ENCODE measurements at places on chromosomes 13 and 19.

DNA sequence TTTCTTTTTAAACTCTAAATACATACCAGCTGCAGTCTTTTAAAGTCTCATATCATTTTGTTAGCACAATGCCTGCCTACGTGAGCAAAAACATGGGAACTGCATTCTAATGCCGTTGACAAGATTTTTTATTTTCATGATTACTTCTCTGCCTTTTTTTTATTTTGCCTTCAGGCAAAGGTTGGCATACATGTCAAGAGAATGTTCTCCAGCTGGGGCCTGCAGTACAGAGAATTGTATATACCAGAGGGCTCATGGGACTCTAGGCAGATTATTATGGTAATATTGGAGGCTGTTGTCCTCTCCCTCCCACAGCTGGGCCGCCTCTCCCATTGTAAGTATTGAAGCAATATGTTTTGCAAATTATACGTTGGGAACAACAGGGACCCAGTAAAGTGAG, 53.9 kb upstream of the OBI1 start:
- H3K4me3 ChIP-seq: no peak overlapping the region
- H3K27ac ChIP-seq: no peak overlapping the region
- H3K4me1 ChIP-seq: no peaks in the 10 kb centered on the region
- H3K36me3 ChIP-seq: no peaks in the 10 kb centered on the region
- H3K27me3 ChIP-seq: no peaks in the 10 kb centered on the region

GRCh38 chr13:88656751-88657150, 985.6 kb downstream of the SLITRK5 start:
- DNase-seq: no peak
- H3K4me1 ChIP-seq: no peaks in the 10 kb centered on the region
- no peaks in the 10 kb centered on the region for H3K36me3 ChIP-seq
- H3K4me3 ChIP-seq: no peak overlapping the region
- no peak overlapping the region for H3K27ac ChIP-seq
- H3K27me3 ChIP-seq: no peaks in the 10 kb centered on the region

DNA sequence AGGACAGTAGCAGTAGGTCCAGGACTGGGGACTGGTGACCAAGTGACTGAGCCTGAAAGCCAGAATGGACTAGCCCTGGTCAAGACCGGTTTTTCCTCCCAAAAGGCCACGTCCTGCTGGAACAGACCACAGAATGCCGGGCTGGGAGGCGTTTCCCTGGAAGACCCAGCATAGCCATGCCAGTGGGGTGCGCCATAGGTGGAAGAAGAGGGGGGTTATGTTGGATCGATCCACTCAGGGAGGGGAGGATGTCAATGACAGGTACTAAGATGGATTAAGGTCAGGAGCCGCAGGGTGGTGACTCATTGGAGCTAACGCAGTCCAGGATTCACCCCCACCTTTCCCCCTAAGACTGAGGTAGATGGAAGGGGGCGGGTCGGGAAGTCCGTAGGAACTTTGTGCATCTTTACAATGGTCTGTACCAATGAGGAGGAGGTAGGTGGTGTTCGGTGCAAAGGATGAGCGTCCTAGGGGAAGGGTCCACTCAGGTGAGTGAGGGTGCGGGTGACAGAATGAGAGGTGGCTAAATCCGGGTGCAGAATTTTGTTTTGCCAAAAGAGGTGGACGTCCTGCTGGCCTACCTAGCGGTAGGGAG, 21.0 kb downstream of the VASP start:
- no peak for DNase-seq
- H3K4me3 ChIP-seq: no peak overlapping the region
- H3K36me3 ChIP-seq: peaks cover 32% of the 10 kb centered on the region
- H3K27me3 ChIP-seq: no peaks in the 10 kb centered on the region
- H3K27ac ChIP-seq: no peak overlapping the region

- no peaks in the 10 kb centered on the region for H3K4me1 ChIP-seq
- no peak for DNase-seq
- H3K27me3 ChIP-seq: peaks cover 9% of the 10 kb centered on the region
- H3K4me3 ChIP-seq: no peak overlapping the region
- no peaks in the 10 kb centered on the region for H3K36me3 ChIP-seq
Measured at GRCh38 chr13:38687246-38688229, 661 bp downstream of the FREM2 start.

- no peaks in the 10 kb centered on the region for H3K27me3 ChIP-seq
- H3K4me1 ChIP-seq: no peaks in the 10 kb centered on the region
- DNase-seq: no peak
- H3K4me3 ChIP-seq: no peak overlapping the region
- no peaks in the 10 kb centered on the region for H3K36me3 ChIP-seq
Measured at GRCh38 chr13:83190020-83190419, 692.3 kb downstream of the SLITRK1 start.

- no peaks in the 10 kb centered on the region for H3K27me3 ChIP-seq
- no peak overlapping the region for H3K4me3 ChIP-seq
- no peaks in the 10 kb centered on the region for H3K4me1 ChIP-seq
Measured at GRCh38 chr13:71309905-71310304, 557.1 kb downstream of the DACH1 start.

DNA sequence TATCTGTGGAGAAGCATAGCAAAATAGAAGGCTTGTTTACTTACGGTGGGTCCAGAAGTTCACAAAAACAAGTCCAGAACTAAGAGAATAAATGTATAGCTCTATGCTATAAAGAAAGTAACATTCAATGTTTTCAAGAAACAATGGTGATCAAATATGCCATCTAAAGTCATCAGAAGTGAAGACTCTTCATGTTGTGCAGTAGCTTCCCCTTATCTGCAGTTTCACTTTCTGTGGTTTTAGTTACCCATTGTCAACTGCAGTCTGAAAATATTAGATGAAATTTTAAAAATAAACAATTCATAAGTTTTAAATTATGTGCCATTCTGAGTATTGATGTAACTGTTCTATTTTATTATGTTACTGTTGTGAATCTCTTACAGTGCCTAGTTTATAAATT, 72.5 kb downstream of the EDNRB start:
- no peaks in the 10 kb centered on the region for H3K27me3 ChIP-seq
- no peak overlapping the region for H3K4me3 ChIP-seq
- no peak overlapping the region for H3K27ac ChIP-seq

DNA sequence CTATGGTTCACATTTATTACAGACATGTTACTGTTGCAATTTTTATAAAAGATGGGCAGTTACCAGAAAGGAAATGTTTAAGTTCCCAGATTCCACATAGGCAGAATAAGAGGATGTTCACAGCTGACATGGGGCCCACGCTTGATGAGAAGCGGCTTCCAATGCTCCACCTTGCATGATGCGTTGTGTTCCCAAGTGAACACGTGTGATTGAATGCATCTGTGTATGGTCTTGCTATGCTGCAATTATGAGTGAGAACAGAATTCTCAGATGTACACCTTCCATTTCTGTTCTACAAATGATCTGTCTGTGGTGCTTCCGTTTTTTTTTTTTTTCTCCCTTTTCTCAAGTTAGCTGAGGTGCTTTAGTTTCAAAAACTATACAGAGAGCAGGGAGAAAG, 15.5 kb downstream of the UPF3A start:
- no peak overlapping the region for H3K27ac ChIP-seq
- H3K4me1 ChIP-seq: no peaks in the 10 kb centered on the region
- no peaks in the 10 kb centered on the region for H3K27me3 ChIP-seq

Data from effector memory CD4-positive, alpha-beta T cell (primary cell).